ENCODE measurements at places on chromosomes 16 and 17. TPM values are rescaled to one million over a fixed set of nuclear protein-coding genes. Genes with fewer than 3 reads are reported as not detected.

IRX5 gene
- total RNA-seq = 5.3 TPM

SAMD14 gene
- 0.59 TPM for total RNA-seq

KRT16 gene
- total RNA-seq = not detected

MAP2K6 gene
- total RNA-seq = 1.5 TPM

CDH5 gene
- total RNA-seq = not detected

SCARF1 gene
- not detected for total RNA-seq

ALOX12 gene
- total RNA-seq = not detected

TNFRSF13B gene
- total RNA-seq = not detected

EME2 gene
- total RNA-seq = 18.4 TPM

SMIM36 gene
- total RNA-seq = not detected

KRTAP9-2 gene
- total RNA-seq = not detected

SPN gene
- not detected for total RNA-seq

CCT6B gene
- total RNA-seq = 0.37 TPM

PDE6G gene
- not detected for total RNA-seq

CCL17 gene
- total RNA-seq = not detected

WRAP53 gene
- 10.2 TPM for total RNA-seq

HASPIN gene
- total RNA-seq = 13.1 TPM

GSG1L gene
- total RNA-seq = not detected

AIPL1 gene
- total RNA-seq = not detected

P2RX1 gene
- not detected for total RNA-seq

Measured in subcutaneous preadipocyte (primary cell).